ENCODE measurements at places on chromosomes 1 and 21. TPM values are rescaled to one million over a fixed set of nuclear protein-coding genes. Genes with fewer than 3 reads are reported as not detected.
A peak's percentile ranks its signal among the peaks of the same experiment; 100 is the strongest.

GJA4 gene
- total RNA-seq, result not detected

PAQR6 gene
- 12.5 TPM for total RNA-seq

HMGCS2 gene
- total RNA-seq, result not detected

HCRTR1 gene
- total RNA-seq, result 0.50 TPM

GJC2 gene
- total RNA-seq, result 1.6 TPM

SUSD4 gene
- not detected for total RNA-seq

MNDA gene
- not detected for total RNA-seq

PGBD5 gene
- 1.1 TPM for total RNA-seq

RPS27 gene
- 1,646 TPM for total RNA-seq

CHI3L2 gene
- not detected for total RNA-seq

COL6A1 gene
- total RNA-seq, result 1,582 TPM

NTRK1 gene
- not detected for total RNA-seq

DNA sequence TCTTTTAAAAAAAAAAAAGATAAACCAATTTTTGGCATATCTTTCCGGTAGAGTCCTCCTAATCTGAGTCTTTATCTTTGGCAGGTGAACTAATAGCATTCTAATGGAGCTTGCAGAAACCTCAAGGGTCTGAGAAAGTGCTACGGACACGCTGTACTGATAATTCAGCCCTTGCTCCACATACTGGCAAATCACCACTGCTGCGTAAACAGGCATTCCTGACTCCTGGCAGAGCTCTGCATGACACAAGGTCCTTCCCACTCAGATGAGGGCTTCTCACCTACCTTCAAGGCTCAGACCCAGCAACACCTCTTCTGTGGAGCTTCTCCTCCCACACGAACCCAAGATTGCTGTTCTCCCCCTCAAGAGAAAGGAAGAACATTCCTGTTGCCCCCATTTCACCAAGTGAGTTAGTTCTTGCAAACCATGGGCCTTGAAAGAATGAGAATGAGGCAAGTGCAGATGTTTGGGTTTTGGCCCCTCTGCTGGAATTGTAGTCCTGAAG lies 48.0 kb downstream of the LYST start:
- H3K36me3 ChIP-seq, result peaks cover 8% of the 10 kb centered on the region
- no peak overlapping the region for H3K27ac ChIP-seq
- H3K27me3 ChIP-seq, result no peaks in the 10 kb centered on the region
- no peak for DNase-seq
- H3K4me1 ChIP-seq, result peaks cover 14% of the 10 kb centered on the region
- H3K4me3 ChIP-seq, result no peak overlapping the region

GRCh38 chr1:43443197-43443946 lies 10.4 kb downstream of the HYI start:
- no peak for DNase-seq
- peaks cover 35% of the 10 kb centered on the region for H3K36me3 ChIP-seq
- no peaks in the 10 kb centered on the region for H3K27me3 ChIP-seq
- H3K4me3 ChIP-seq, result no peak overlapping the region

DNA sequence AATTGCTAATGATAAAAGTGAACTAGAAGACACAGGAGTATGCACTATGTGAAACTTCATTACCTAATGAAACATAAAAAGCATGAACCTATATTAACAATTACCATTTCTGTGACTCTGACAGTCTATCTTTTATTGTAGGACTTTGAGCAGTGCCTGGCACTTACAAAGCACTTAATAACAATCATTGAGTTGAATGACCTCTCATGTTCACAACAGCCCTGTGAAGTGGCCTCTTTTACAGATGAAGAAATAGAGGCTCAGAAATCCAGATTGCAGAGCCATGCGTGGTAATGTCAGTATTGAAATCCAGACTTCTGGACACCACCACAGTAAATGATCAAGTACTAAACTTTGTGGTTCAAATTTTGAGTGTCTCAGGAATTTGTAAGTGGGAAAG lies 326.4 kb downstream of the NTNG1 start:
- no peaks in the 10 kb centered on the region for H3K27me3 ChIP-seq
- H3K4me1 ChIP-seq, result no peaks in the 10 kb centered on the region
- no peak overlapping the region for H3K4me3 ChIP-seq
- no peaks in the 10 kb centered on the region for H3K36me3 ChIP-seq
- H3K27ac ChIP-seq, result no peak overlapping the region

DNA sequence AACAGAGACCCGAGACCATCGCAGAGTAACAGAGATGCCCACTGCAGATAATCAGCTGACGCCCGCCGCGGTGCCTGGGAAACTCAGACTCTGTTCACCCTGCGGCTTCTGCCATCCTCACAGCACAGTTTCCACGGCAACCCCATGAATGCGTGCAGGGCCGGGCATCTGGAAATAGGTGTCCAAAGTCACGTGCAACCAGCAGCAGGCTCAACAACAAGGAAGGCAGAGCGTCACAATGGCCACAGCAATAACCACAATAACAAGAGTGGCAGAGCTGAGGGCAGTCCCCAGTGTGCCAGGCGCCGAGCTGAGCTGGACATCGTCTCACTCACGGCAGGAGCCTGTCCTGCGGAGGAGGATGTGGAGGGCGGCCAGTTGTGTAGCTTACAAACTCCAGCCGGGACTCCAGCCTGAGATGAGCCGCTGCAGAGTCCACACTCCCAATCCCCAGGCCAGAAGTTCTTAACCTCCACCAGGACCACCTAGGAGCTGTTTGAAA lies 102.0 kb downstream of the CRYAA start:
- H3K27ac ChIP-seq, result no peak overlapping the region
- no peak overlapping the region for H3K4me3 ChIP-seq
- DNase-seq, result no peak
- peaks cover 6% of the 10 kb centered on the region for H3K4me1 ChIP-seq
- H3K27me3 ChIP-seq, result peaks cover 5% of the 10 kb centered on the region

DNA sequence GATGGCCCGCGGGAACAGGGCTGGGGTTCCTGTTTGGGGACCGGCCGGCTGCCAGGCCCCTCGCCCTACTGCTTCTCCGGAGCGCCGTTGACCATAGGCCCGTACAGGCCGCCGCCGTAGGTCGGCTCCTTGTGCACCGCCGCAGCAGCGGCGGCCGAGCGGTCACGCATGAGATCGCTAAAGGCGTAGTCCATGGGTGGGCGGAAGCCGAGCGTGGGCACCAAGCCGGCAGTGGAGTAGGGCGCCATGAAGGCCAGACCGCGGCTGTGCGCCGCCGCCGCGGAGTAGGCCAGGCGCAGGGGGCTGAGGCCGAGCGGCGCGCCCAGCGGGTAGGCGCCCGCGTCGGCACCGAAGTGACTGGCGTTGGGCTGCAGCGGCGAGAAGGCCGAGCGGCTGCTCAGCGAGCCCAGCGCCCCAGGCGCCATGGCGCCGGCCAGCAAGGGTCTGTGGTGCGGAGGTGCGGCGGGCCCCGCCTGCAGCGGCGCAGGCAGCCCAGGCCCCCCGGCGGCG lies 4.6 kb downstream of the DMRTA2 start:
- peak overlapping the region; percentile 47 for H3K4me3 ChIP-seq
- peaks cover 50% of the 10 kb centered on the region for H3K4me1 ChIP-seq
- H3K36me3 ChIP-seq, result peaks cover 5% of the 10 kb centered on the region
- peaks cover 82% of the 10 kb centered on the region for H3K27me3 ChIP-seq

- peaks cover 2% of the 10 kb centered on the region for H3K36me3 ChIP-seq
- no peak overlapping the region for H3K27ac ChIP-seq
- H3K27me3 ChIP-seq, result peaks cover 50% of the 10 kb centered on the region
- no peak for DNase-seq
- H3K4me3 ChIP-seq, result no peak overlapping the region
- peaks cover 5% of the 10 kb centered on the region for H3K4me1 ChIP-seq
Measured at GRCh38 chr21:42619841-42620240, 33.6 kb upstream of the PDE9A start.

GRCh38 chr1:152673016-152673415 lies 2.1 kb upstream of the LCE2C start:
- H3K4me3 ChIP-seq, result no peak overlapping the region
- no peaks in the 10 kb centered on the region for H3K4me1 ChIP-seq
- DNase-seq, result no peak
- no peaks in the 10 kb centered on the region for H3K36me3 ChIP-seq

DNA sequence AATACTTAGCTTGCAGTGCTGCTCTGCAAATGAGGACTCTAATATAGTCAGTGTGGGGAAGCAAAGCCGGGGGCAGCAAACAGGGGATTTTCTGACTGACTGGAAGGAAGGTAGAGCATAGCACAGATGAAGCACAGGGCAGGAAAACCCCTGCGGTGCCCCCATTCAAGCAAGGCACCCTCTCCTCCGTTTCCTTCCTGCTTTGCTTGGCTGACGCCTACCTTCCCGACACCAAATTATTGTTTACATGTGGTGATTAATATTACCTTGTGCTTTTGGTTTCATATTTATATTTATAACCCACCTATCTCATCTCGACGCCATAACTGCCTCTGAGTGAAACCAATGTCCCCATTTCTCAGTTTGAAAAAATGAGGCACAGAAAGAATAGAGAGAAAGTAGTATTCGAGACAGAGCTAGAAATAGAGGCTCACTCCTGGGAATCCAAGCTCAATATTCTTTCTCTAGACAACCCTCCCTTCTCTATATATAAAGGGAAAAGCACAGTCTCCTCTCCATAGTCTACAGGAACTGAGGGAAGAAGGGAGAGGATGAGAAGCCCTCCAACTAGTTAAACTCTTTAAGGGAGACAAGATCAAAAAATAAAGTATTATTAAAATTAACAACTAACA lies 41.3 kb downstream of the PIK3C2B start:
- H3K36me3 ChIP-seq, result peaks cover 18% of the 10 kb centered on the region
- no peak overlapping the region for H3K27ac ChIP-seq

DNA sequence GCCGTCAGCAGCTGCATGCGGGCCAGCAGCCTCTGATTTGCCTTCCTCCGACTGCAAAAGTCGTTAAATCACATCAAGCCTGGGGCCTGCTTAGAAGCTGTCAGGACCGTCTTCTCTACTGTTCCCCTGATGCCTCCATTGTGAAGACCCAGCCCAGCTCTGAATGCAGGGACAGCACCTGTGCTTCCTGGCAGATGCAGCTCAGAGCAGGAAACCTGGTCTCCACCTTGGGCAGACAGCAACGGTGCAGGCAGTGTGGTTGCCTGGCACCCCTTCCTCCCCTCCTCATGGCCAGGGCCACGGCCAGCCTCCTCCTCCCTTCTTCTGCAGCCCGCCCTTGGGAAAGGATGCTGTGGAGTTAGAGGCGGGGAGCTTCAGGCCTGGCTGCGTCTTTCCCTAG lies 92.3 kb upstream of the COL6A1 start:
- peaks cover 15% of the 10 kb centered on the region for H3K4me1 ChIP-seq
- peaks cover 28% of the 10 kb centered on the region for H3K27me3 ChIP-seq
- no peak overlapping the region for H3K4me3 ChIP-seq
- no peak for DNase-seq

DNA sequence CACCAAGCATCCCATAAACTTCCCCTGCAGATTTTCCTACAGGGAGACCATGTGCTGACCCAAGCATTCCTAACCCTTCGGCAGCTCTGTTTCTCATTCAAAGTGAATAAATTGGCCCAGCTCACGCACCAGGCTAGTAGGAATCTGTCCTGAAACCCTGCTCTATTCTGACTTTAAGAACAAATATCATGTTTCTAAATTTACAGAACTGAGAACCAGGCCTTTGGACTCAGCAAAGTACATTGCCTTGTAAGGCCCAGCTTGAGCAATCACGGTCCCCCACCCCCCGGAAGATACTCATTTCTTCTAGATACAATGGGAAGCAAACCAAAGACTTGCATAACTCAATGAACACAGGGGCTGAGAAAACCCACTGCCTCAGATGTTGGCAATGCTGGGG lies 160.1 kb upstream of the NFIA start:
- DNase-seq, result no peak
- no peak overlapping the region for H3K4me3 ChIP-seq
- peaks cover 19% of the 10 kb centered on the region for H3K4me1 ChIP-seq
- H3K27ac ChIP-seq, result peak overlapping the region; percentile 53
- no peaks in the 10 kb centered on the region for H3K27me3 ChIP-seq

GRCh38 chr1:165628147-165628822 lies 2.7 kb upstream of the MGST3 start:
- no peak overlapping the region for H3K4me3 ChIP-seq
- H3K27me3 ChIP-seq, result peaks cover 34% of the 10 kb centered on the region
- DNase-seq, result no peak
- no peak overlapping the region for H3K27ac ChIP-seq

- peak overlapping the region; percentile 61 for H3K27ac ChIP-seq
- H3K27me3 ChIP-seq, result no peaks in the 10 kb centered on the region
- no peak overlapping the region for H3K4me3 ChIP-seq
Measured at GRCh38 chr1:66292944-66293343, 241.0 kb upstream of the SGIP1 start.

DNA sequence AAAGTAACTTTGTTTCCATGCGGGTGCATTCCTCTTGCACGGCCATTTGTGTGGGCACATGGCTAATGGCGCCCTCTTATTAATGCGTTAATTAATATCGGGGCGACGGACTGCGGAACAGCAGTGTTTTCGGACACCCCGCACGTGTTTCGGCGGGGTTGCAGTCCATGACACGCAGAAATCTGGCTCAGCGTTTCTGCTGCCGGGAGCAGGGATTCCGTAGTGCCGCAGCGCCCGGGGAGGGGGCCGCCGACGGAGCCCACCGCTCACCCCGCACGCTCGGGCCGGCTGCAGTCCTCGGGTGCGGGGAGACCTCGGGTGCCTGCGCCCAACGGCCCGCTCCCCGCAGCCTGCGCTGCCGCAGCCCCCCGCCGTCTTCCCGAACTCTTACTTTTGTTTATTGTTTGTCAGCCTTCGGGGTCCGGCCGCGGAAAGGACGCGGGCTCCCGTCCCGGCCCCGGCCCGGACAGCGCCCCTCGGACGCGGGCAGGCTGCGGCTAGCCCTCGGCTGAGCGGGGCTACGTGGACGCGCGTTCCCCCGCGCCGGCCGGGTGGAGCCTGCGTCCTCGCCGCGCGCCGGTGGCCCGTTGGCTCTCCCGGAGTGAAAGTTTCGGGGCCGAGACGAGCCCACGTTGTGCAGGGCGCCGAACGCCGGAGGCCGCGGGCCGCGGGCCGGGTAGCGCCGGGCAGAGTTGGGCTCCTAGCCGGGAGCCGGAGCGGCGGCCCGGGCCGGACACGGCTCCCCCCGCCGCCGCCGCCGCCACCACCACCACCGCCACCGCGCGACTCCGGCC lies 849 bp downstream of the NFIA start:
- DNase-seq, result no peak
- peaks cover 57% of the 10 kb centered on the region for H3K4me1 ChIP-seq
- H3K4me3 ChIP-seq, result peak overlapping the region; percentile 93
- H3K27ac ChIP-seq, result peak overlapping the region; percentile 93

DNA sequence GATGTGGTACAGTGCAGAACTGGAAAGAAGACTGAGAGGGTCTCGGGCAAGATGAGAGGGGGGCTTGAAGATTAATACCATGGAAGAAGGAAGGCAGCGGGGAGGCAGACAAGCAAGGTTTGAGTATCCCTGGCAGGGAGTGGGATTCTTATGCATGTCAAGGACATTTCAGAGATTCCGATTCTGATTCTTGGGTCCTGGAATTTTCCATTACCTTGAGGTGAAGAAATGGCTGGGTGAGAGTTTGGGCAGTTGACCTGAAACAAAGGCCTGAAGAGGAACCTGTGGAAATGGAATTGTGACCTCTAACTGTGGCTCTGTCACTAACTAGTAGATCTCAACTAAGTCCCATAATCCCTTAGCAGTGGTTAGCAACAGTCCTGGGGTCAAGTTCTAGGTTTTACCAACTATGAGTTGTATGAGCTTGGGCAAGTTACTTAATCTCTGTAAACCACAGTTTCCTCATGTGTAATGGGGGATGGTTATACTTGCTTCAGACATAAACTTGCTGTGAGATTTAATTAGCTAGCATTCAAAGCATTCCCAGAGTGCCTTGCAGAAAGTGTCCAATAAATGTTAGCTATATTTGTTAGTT lies 8.6 kb upstream of the ACTN2 start:
- no peak overlapping the region for H3K27ac ChIP-seq
- peaks cover 28% of the 10 kb centered on the region for H3K27me3 ChIP-seq
- no peak overlapping the region for H3K4me3 ChIP-seq
- H3K36me3 ChIP-seq, result no peaks in the 10 kb centered on the region

- H3K27ac ChIP-seq, result peak overlapping the region; percentile 98
- no peak for DNase-seq
- peaks cover 14% of the 10 kb centered on the region for H3K36me3 ChIP-seq
- no peaks in the 10 kb centered on the region for H3K27me3 ChIP-seq
- peaks cover 87% of the 10 kb centered on the region for H3K4me1 ChIP-seq
- peak overlapping the region; percentile 34 for H3K4me3 ChIP-seq
Measured at GRCh38 chr1:165894591-165894990, 67.2 kb downstream of the UCK2 start.
